ENCODE measurements at places on chromosomes 5 and 9. TPM values are rescaled to one million over a fixed set of nuclear protein-coding genes. Genes with fewer than 3 reads are reported as not detected.

NEURL1B gene
- total RNA-seq, result 0.12 TPM

IL33 gene
- total RNA-seq, result not detected

GABBR2 gene
- total RNA-seq, result not detected

GRCh38 chr9:132670457-132671391 lies at the start of gene GTF3C4:
Gene GTF3C4, plus strand, starts transcription at chr9:132670464. Its CDS starts 135 bp downstream, at chr9:132670599.
- peak; percentile 79 for DNase-seq

DNA sequence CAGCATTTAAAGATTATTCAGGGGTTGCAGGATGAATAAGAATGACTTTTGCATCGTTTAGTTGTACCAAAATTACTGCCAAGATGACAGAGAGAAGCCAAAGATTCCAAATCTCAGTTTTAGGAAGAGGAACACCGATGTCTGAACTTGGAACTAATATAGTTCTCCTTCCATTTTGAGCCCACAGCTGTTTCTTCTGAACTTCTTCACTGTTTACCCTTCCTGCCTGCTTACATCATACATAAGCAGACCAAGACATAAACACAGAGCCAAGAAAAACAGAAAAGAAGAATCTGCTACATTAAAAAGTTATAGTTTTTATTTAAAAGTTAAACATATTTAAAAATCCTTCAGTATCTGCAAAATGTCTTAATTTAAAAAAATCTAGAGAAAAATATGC lies 146.9 kb upstream of the RAPGEF1 start:
- DNase-seq, result no peak
